Fibroblast of lung (primary cell): ENCODE measurements at places on chromosomes 6 and 20. TPM values are rescaled to one million over a fixed set of nuclear protein-coding genes. Genes with fewer than 3 reads are reported as not detected.

Gene ULBP1
- polyA plus RNA-seq: 1.1 and 2.1 TPM in 2 replicates

Gene EIF6
- polyA plus RNA-seq: 156 and 187 TPM in 2 replicates

Gene ZNF334
- polyA plus RNA-seq: 0.99 and 2.2 TPM in 2 replicates

Gene RBBP8NL
- polyA plus RNA-seq: not detected in 2 replicates

Gene NMBR
- 0.05 TPM in 1 of 2 replicates, not detected in the other for polyA plus RNA-seq

Gene DYNLT1
- 280 and 296 TPM in 2 replicates for polyA plus RNA-seq

Gene IP6K3
- 0.46 and 0.84 TPM in 2 replicates for polyA plus RNA-seq

Gene MANEA
- polyA plus RNA-seq: 15.2 and 16.8 TPM in 2 replicates

Gene PRPH2
- 4.0 and 6.3 TPM in 2 replicates for polyA plus RNA-seq

Gene SDCBP2
- 0.78 and 1.2 TPM in 2 replicates for polyA plus RNA-seq

Gene SLC17A9
- 3.4 and 6.8 TPM in 2 replicates for polyA plus RNA-seq

Gene VARS2
- 6.8 and 11.4 TPM in 2 replicates for polyA plus RNA-seq

Gene MAN1A1
- 39.5 and 48.2 TPM in 2 replicates for polyA plus RNA-seq

Gene CTCFL
- not detected in 2 replicates for polyA plus RNA-seq

Gene TPX2
- polyA plus RNA-seq: 19.9 and 72.2 TPM in 2 replicates

Gene PGC
- polyA plus RNA-seq: not detected in 2 replicates

Gene FAM83B
- not detected in 2 replicates for polyA plus RNA-seq

Gene DAAM2
- polyA plus RNA-seq: 13.0 and 48.2 TPM in 2 replicates

Gene TCF21
- polyA plus RNA-seq: 13.5 and 20.5 TPM in 2 replicates

Gene COL9A3
- 0.17 and 0.59 TPM in 2 replicates for polyA plus RNA-seq

Gene NINL
- polyA plus RNA-seq: 4.4 TPM in 2 replicates

Gene NKX2-2
- polyA plus RNA-seq: not detected in 2 replicates

Gene RHAG
- polyA plus RNA-seq: 0.06 TPM in 1 of 2 replicates, not detected in the other

Gene TCP11
- 0.16 and 0.24 TPM in 2 replicates for polyA plus RNA-seq

Gene GPR6
- not detected in 2 replicates for polyA plus RNA-seq

Gene STK38
- polyA plus RNA-seq: 28.9 and 42.6 TPM in 2 replicates

Gene OPN5
- not detected in 2 replicates for polyA plus RNA-seq

Gene TREML2
- polyA plus RNA-seq: not detected in 2 replicates

Gene SCRT2
- polyA plus RNA-seq: not detected in 2 replicates

Gene ABHD16B
- polyA plus RNA-seq: not detected in 2 replicates

Gene SCGN
- polyA plus RNA-seq: not detected in 2 replicates

Gene HAO1
- not detected in 2 replicates for polyA plus RNA-seq

Gene MAPK13
- polyA plus RNA-seq: 3.0 and 6.8 TPM in 2 replicates

Gene EYA2
- 0.37 and 1.1 TPM in 2 replicates for polyA plus RNA-seq

Gene FABP7
- not detected in 2 replicates for polyA plus RNA-seq

Gene CLPSL2
- polyA plus RNA-seq: not detected in 2 replicates

Gene VGLL2
- polyA plus RNA-seq: not detected in 2 replicates

Gene CDH22
- polyA plus RNA-seq: not detected in 2 replicates

Gene MAS1
- polyA plus RNA-seq: not detected in 2 replicates

Gene PTCRA
- polyA plus RNA-seq: not detected in 2 replicates

Gene SIRPB2
- polyA plus RNA-seq: not detected in 2 replicates

Gene TSHZ2
- 0.15 and 0.59 TPM in 2 replicates for polyA plus RNA-seq

Gene HRH3
- not detected in 2 replicates for polyA plus RNA-seq

Gene TMC2
- polyA plus RNA-seq: not detected in 2 replicates

Gene SLC35B3
- 28.4 and 42.1 TPM in 2 replicates for polyA plus RNA-seq

Gene YIPF3
- 173 TPM in 2 replicates for polyA plus RNA-seq

Gene SLC9A8
- polyA plus RNA-seq: 2.4 and 2.7 TPM in 2 replicates

Gene BIRC7
- not detected in 2 replicates for polyA plus RNA-seq

Gene MUC22
- polyA plus RNA-seq: not detected in 2 replicates
